ENCODE measurements at places on chromosomes 5 and 9.

GRCh38 chr5:172782169-172783039 is 11.4 kb upstream of the DUSP1 start:
- peaks cover 24% of the 10 kb centered on the region for H3K4me1 ChIP-seq
- H3K27ac ChIP-seq: no peak overlapping the region
- no peaks in the 10 kb centered on the region for H3K36me3 ChIP-seq
- no peak for DNase-seq

DNA sequence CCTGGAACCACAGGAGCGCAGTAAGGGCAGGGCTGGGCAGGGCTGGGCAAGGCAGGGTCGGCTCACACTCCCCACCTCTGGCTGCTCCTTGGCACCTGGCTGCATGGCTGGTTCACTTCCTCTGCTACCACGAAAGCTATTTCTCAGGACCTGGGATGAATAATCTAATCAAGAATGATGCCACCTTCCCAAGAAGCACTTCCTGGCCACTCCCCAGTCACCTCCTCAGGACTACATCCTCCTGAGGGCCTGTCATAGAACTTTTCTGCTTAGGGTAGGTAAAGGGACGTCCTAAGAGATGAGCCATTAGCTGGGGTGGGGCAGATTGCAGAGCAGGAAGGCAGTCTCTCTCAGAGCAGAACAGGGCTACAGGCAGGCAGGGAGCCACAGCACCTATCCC is 288.2 kb upstream of the MAP3K1 start:
- H3K4me1 ChIP-seq: peaks cover 36% of the 10 kb centered on the region
- peak; percentile 88 for DNase-seq
- no peaks in the 10 kb centered on the region for H3K27me3 ChIP-seq
- no peaks in the 10 kb centered on the region for H3K36me3 ChIP-seq

DNA sequence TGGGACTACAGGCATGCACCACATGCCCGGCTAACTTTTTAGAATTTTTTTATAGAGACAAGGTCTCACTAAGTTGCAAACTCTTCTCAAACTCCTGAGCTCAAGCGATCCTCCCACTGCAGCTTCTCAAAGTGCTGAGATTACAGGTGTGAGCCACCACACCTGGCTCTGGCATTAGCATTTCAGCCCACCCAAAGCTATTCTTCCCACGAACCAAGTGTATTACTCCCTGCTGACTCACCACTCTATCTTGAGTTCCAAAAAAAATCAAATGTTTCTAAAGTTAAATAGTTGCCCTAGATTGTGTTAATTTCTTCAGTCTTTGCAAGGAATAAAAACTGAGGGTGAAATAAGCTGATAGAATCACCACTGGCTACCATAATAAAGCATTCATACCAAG is 205.5 kb downstream of the ARRDC3 start:
- no peaks in the 10 kb centered on the region for H3K4me1 ChIP-seq
- DNase-seq: no peak
- no peaks in the 10 kb centered on the region for H3K27me3 ChIP-seq

DNA sequence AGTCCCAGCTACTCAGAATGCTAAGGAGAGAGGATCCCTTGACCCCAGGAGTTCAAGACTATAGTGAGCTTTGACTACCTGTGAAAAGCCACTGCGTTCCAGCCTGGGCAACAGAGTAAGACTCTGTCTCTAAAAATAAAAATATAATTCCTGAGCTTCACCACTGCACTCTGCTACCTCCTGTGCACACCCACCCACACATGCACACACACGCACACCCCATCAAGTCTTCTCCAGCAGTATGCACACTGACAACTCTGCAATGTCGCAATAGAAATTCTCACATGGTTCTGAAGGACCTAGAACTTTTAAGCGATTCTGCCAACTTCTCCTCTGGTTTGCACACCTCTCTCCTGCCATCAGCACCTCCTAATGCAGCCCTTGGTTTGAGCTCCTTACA is 47.5 kb upstream of the FAT2 start:
- H3K4me1 ChIP-seq: peaks cover 49% of the 10 kb centered on the region
- H3K36me3 ChIP-seq: no peaks in the 10 kb centered on the region
- H3K27ac ChIP-seq: no peak overlapping the region
- no peaks in the 10 kb centered on the region for H3K27me3 ChIP-seq
- no peak overlapping the region for H3K4me3 ChIP-seq

- no peak overlapping the region for H3K4me3 ChIP-seq
- no peaks in the 10 kb centered on the region for H3K36me3 ChIP-seq
- H3K27me3 ChIP-seq: no peaks in the 10 kb centered on the region
- H3K27ac ChIP-seq: no peak overlapping the region
- DNase-seq: no peak
These were observed 1023.1 kb upstream of the DMAC1 start for GRCh38 chr9:8822667-8823025.

DNA sequence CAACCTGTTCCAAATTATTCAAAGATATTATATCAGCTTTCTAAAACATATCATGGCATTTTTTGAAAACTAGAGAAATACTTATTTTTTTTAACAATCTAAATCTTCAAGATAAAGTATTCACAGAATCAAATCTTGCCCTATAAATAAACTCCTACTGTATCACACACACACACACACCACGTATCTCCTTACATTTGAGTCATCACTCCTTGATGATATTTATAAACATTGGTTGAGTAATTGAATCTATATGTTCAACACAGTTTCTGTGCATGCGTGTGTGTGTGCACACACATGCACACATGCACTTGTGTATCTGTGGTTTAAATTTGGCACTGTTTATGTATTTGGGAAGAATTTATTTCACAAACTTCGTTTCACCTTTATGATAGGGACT is 1716.4 kb downstream of the EFNA5 start:
- H3K4me3 ChIP-seq: no peak overlapping the region
- no peak for DNase-seq
- no peaks in the 10 kb centered on the region for H3K36me3 ChIP-seq
- H3K27ac ChIP-seq: no peak overlapping the region
- H3K27me3 ChIP-seq: no peaks in the 10 kb centered on the region

DNA sequence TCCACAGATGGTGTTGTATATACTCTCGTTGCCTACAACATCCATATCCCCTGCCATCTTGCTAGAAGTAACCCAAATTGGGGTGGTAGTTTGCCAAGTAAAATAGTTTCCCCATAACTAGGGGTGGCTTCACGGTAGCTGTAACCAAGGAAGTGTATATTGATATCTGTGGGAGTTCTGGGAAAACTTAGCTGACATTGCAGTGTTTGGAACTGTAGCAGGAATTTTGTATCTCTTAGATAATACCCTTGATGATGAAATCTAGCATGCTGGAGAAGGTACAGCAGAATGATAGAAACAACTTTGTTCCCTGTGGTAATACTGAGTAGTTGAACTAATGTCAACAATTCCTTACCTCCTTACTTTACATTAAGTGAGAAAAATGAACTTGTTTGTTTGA is 29.8 kb downstream of the FBXL7 start:
- H3K4me1 ChIP-seq: no peaks in the 10 kb centered on the region
- no peak for DNase-seq
- H3K4me3 ChIP-seq: no peak overlapping the region
- no peaks in the 10 kb centered on the region for H3K27me3 ChIP-seq
- no peak overlapping the region for H3K27ac ChIP-seq

- no peak overlapping the region for H3K27ac ChIP-seq
- no peaks in the 10 kb centered on the region for H3K4me1 ChIP-seq
- H3K4me3 ChIP-seq: no peak overlapping the region
- H3K36me3 ChIP-seq: no peaks in the 10 kb centered on the region
- no peaks in the 10 kb centered on the region for H3K27me3 ChIP-seq
- no peak for DNase-seq
These were observed 1003.6 kb downstream of the CDH9 start for GRCh38 chr5:26034813-26035212.

DNA sequence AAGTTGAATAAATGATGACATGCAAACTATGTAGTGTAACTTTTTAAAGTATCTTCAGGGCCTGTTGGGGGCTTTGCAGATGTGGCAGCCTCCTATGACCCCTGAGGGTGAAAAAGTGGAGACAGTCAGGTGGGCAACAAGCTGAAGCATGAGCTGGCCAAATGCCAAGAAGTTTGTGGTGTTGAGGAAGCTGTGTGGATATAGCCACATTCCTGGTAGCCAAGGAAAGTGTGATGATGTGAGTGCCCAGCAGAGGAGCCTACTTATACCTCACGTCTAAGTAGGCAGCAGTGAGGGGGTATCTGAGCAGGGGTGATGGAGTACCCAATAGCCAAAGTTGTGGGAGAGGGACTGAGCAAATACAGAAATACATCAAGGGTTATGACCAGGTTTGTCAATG is 621.2 kb upstream of the CDH6 start:
- no peaks in the 10 kb centered on the region for H3K4me1 ChIP-seq
- H3K4me3 ChIP-seq: no peak overlapping the region

- DNase-seq: no peak
- no peak overlapping the region for H3K27ac ChIP-seq
- H3K4me1 ChIP-seq: no peaks in the 10 kb centered on the region
- no peaks in the 10 kb centered on the region for H3K27me3 ChIP-seq
- H3K36me3 ChIP-seq: no peaks in the 10 kb centered on the region
These were observed 151.3 kb downstream of the DAB2IP start for GRCh38 chr9:121802753-121803152.

DNA sequence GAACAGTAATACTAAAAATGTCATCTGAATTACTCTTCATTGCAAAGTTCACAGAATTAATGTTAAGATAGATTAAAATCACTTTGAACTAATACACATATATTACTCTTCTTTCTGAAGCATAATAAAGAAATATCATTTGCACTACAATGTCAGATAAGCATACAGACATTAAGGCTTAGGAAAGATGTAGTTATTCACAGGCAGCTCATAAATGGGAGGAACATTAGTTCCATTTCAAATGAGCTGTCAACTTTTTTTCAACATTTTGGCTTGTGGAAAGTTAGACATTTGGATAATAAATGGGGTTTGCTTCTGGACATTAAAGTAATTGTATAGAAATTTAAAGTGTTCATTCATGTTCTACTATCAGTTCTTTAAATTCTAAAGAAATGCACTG is 6.3 kb downstream of the FGF10 start:
- DNase-seq: no peak
- H3K27ac ChIP-seq: no peak overlapping the region
- peaks cover 12% of the 10 kb centered on the region for H3K27me3 ChIP-seq
- H3K36me3 ChIP-seq: no peaks in the 10 kb centered on the region

- H3K27ac ChIP-seq: no peak overlapping the region
- peaks cover 8% of the 10 kb centered on the region for H3K4me1 ChIP-seq
- no peaks in the 10 kb centered on the region for H3K36me3 ChIP-seq
These were observed 19.8 kb downstream of the GPRIN1 start for GRCh38 chr5:176590035-176590717.

DNA sequence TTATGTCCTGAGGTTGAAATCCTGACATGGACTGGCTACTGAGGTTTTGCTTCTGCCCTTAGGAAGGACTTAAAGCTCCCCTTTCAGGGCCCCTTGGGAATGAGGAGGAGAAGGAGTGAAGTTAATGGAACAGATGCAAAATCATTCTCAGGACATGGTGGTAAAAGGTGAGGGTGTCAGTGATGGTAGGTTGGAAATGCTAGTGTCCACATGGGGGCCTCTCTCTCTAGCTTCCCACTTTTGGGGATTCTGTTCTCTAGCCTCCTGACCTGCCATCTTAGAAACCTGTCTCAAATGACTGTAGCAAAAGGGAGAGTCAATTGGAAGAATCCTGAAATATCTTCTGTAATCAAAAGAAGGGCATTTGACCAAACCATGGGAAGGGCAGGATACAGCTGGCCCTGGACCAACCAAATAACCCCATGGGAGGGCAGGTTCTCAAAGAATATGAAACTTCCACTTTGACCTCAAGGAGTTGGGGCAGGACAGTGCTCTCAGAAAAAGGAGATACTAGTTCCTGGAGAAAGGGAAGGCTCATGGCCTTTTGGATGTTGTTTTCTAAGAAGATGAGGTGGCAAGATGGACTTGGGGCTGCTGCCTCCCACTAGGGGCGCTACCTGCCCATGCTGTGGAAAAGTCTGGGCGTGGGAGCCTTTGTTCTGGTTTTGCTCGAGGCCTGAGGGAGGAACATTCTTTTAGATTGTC is 21.2 kb upstream of the MLANA start:
- no peak for DNase-seq
- no peaks in the 10 kb centered on the region for H3K4me1 ChIP-seq
- H3K27ac ChIP-seq: no peak overlapping the region
- no peaks in the 10 kb centered on the region for H3K36me3 ChIP-seq

DNA sequence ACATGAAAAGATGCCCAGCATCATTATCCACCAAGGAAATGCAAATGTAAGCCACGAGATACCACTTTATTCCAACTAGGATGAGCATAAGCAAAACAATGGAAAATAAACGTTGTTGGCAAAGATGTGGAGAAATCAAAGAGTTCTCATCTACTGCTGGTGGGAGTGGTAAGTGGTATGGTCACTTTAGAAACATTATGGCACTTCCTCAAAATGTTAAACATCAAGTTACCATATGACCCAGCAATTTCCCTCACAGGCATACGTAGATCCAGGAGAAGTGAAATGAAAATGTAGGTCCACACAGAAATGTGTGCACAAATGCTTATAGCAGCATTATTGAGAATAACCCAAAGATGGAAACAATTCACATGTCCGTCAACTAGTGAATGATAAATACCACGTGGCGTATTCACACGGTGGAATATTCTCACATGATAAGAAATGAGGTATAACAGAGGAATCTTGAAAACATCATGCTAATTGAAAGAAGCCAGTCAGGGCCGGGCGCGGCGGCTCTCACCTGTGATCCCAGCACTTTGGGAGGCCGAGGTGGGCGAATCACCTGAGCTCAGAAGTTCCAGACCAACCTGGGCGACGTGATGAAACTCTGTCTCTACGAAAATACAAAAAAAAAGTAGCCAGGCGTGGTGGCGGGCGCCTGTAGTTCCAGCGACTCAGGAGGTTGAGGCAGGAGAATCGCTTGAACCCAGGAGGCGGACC is 16.4 kb upstream of the FLT4 start:
- no peaks in the 10 kb centered on the region for H3K4me1 ChIP-seq
- no peaks in the 10 kb centered on the region for H3K36me3 ChIP-seq
- no peak for DNase-seq
- no peak overlapping the region for H3K4me3 ChIP-seq

DNA sequence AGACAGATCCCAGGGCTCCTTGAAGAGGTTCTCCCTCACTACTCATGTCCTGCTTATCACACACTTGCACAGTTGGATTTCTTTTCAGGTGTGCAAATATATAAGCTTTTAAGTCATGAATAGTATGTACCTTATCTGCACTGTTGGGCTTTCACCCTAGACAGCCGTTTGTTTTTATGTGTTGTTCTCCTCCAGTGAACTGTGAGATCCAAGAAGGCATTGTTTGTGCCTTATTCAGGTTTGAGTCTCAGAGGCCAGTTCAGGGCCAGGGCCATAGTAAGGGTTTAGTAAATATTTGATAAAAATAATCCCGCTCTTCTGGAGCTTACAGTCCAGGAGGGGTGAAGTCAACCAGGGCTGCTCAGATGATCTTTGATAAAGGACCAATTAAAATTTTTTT is 480.0 kb downstream of the TMEM38B start:
- no peaks in the 10 kb centered on the region for H3K4me1 ChIP-seq
- H3K4me3 ChIP-seq: no peak overlapping the region
- H3K27ac ChIP-seq: no peak overlapping the region
- H3K27me3 ChIP-seq: no peaks in the 10 kb centered on the region
- H3K36me3 ChIP-seq: no peaks in the 10 kb centered on the region

GRCh38 chr5:108634010-108634616 is 113.6 kb upstream of the FER start:
- H3K4me1 ChIP-seq: peaks cover 3% of the 10 kb centered on the region
- no peak overlapping the region for H3K27ac ChIP-seq
- H3K4me3 ChIP-seq: no peak overlapping the region
